ENCODE measurements at places on chromosomes 11 and 22.

DNA sequence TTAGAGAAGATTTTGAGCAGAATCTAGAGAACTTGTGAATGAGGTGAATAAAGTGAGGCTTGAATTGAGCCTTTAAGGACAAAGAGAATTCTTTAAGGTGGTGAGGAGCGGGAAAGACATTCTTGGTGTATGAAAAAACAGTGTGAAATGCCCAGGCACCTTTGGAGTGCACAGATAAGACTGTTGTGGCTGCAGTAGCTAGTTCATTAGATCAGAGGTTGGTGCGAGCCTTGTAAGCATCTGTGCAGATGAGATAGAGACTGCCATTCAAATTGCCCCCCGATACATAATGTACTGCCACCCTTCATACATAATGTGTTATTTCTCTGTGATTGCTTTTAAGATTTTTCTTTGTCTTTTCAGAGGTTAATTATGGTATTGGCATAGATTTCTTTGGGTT is 31.3 kb downstream of the ATXN10 start:
- no peak for DNase-seq

DNA sequence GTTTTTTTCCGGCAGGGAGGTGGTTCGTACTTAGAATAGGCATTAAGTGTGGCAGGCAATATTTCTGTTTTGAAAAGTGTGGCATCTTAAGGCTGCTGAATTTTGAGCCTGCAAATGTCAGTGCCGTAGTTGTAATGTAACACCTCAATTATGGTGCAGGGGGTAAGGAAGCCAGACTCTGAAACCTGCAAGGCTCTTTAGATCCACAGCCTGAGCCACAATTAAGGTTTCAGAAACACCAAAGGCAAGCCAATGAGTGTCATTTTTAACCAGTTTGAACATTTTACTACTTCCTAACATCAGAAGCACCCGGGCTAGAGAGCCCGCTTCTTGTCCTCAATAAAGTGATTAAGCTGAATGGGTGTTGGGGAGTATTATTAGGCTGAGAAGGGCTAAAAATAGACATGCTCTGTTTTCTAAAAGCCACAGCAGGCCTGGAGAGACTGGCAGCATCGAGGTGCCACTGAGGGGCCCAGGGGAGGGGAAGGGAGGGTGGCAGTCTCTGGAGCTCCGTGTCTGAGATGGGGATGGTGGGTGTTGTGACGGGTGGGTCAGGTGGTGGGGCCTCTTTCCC is 113.4 kb downstream of the ZBTB16 start:
- DNase-seq = no peak

DNA sequence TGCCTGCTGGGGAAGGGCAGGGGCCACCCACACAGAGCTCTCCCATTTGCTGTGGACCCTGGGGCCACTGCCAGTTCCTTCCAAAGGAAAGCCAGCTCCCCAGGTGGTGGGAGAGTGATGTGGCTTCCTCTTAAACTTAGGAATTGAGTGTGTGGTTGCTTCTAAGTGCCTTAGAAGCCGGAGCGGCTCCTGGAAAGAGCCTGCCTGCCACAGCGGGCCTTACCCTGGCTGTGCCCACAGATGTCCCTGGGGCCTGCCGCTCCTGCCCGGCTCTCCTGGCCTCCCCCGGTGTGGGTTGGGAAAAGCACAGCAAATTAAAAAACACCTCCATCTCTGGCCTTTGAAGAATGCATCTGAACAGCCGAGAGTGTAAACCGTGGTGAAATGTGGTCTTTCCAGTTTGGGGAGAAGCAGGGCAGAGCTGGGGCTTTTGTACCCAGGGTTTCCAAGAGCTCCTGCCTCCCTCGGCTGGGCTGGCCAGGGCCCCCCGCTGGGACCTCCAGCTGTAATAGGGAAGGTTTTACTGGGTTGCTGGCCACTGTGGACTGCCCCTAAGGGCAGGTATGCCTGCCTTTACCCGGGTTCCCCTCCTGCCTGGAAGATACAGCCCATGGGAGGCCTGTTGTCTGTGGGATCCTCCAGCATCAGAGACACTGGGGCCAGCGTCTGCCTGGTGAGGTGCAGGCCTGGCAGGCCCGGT is 30.2 kb downstream of the LRP5 start:
- DNase-seq = no peak

DNA sequence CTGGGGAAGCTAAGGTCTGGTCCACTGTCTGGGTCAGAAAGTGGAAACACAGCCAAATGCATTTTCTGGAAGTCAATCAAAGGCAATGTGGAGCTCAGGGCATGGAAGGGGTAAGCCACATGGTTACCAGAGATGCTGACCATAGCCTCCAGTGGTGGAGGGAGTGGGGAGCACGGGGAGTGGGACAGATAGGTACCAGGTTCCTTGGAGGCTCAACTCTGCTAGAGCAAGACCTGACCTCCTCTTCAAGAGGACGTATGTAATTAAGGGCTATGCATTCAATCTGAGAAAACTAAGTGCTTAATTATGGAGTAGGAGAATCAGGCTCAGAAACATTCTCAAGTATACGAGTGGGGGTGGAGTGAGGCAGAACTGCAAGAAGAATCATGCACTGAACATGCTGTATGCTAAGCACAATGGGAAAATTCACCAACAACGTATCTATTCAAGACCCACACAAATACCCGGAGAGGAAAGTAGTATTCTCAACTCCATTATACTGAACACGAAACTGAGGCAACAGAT is 65.2 kb upstream of the PHOX2A start:
- no peak for DNase-seq

DNA sequence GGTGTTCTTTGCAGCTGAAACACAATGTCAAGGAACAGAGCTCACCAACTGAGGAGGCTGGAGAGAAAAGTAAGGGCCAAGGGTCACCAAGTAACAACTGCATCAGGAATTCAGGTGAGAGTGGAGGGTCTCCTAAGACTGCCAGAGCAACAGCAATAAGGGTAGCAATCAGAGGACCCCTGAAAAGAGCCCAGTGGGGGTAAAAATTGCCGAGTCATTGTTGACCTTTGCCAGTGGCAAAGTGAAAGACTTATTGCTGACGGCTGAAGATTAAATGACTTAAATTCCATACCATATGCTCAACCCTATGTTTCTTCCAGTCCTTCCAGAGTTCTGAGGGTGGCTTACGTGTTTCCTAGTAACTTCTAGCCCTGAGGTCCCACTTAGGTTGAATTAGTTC is 51.9 kb upstream of the ARHGAP42 start:
- DNase-seq = no peak

DNA sequence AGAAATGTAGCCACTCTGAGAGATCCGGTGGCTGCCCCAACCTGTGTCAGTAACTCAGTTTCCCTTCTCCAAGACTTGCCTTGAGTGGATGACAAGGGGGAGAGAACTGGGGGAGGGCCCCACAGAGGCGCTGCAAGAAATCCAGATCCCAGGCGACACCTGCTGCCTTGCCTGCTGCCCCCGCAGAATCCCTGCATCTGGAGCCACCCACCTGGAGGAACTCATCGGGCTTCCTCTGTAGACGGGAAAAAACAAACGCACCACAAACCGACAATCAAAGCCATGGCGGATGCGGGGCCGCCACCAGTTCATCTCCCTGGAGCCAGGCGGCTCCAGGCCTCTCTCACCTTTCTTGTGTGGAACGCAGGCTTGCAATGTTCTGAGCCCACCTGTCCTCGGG is 40.2 kb downstream of the MACROD1 start:
- DNase-seq = no peak

DNA sequence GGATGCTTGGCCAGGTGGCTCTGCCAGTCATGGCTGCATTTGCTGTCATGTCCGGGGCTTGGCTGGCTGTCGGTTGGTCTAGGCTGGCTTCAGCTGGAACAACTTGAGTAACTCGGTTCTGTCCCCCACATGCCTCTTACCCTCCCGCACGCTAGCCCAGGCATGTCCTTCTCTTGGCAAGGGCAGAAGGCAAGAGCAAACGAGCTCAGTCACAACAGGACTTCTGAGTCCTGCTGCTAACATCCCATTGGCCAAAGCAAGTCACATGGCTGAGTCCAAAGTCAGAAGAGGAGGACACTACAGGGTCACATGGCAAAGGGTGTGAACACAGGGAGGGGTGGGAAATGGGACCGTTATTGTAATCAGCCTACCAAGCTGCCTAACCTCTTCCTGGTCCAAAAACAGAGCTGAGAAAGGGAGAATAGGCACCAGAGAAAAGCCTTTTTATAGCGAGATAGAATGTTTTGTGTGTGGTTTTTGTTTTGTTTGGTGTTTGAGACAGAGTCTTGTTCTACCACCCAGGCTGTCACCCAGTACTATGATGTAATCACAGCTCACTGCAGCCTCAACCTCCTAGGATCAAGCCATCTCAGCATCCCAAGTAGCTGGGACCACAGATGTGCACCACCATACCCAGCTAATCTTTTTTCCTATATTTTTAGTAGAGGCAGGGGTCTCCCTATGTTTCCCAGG is 81.9 kb downstream of the MN1 start:
- DNase-seq = peak; percentile 67

- no peak for DNase-seq
Measured at GRCh38 chr22:19187716-19188563, 9.4 kb upstream of the SLC25A1 start.

GRCh38 chr11:27573024-27573423 is 66.5 kb upstream of the LIN7C start:
- DNase-seq = peak; percentile 12

DNA sequence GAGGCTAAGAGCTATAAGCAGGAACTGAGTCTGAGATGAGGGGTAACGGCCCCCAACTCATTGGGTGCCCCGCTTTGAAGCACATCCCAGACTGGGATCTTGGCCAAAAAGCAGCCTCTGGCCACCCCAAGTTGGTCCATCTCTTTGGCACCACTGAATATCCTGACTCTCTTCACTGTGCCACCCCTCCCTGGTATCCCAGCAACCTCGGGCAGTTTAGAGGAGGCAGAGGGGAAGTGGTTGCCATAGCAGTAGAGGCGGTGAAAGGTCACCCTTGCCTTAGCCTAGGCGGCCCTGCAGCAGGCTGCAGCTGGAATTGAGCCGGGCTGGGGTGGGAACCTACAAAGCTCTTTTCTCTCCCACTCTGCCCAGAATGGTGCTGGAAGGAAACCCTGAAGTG is 1.1 kb downstream of the PELI3 start:
- DNase-seq = no peak

DNA sequence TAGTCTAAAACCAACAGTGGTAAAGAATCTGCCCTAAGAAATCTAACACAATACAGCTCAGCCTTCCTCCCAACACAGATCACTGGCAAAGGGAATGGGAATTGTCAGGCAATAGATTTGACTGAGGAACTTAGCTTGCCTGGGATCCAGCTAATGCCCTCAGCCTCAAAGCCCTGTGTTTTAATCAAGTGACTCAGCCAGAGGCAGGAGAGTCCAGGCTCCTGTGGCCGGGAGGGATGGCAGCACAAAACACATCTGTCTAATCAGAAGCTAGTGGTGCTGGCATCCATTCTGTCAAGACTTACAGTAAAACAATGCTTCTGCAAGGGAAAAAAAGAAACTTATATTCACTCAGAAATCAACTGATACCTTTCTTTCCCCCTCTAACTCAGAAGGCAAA is 5.6 kb downstream of the SYTL2 start:
- DNase-seq = peak; percentile 55

DNA sequence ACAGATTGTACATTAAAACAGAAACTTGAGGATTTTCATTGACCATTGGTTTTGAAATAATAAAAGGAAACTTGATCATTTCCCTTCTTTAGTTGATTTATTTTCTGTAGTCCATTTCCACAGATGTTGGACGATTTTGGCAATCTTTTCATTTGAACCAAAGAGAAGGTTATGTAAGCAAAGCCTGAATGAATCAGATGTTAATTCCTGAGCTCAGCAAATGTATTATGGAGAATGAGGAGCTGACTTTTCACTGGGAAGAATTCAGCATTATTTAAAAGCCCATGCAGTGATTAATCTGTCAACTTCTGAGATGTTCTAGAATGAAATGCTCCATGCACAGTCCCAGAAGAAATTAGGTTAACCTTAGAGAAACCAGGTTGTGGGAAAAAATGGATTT is 29.0 kb downstream of the ELMOD1 start:
- peak; percentile 38 for DNase-seq

- DNase-seq = peak; percentile 85
Measured at GRCh38 chr11:10298342-10298741, 4.3 kb upstream of the SBF2 start.

DNA sequence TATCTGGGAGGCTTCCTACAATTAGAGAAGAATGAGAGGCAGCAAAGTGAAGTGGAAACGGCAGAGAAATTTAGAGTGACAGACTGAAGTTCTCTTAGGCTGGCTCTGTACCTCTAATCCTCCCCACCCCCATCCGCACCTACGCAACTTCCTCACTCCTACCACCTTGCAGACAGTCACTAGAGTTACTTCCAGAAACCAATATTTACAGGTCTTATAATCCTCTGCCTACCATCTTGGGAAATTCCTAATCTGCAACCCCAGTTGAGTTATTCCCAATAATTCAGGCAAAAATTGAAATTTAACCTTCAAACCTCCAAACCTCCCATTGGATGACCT is 71.7 kb downstream of the PAK1 start:
- no peak for DNase-seq

- DNase-seq = no peak
Measured at GRCh38 chr22:37448516-37449127, 21.3 kb upstream of the ELFN2 start.

GRCh38 chr11:112902361-112903011 is 58.7 kb upstream of the NCAM1 start:
- no peak for DNase-seq

DNA sequence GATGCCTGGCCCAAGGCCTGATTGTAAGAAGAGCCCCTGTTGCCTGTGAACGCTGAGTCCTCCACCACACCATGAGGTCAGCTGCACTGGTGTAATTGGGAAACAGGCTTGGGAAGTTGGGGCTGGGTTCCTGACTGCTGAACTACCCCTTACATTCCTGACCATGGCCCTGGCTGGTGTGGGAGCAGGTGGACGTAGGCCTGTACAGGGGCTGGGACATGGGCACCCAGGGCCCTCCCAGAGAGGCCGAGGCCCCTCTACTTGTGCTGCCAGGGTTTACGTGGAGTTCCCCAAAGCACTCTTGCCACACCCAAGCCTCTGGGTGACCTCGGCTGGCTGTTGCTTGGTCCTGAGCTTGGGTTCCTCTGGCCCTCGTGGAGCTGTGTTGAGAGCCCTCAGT is 5.4 kb downstream of the RELT start:
- no peak for DNase-seq

GRCh38 chr22:47298017-47298785 is 535.8 kb downstream of the TBC1D22A start:
- DNase-seq = no peak

DNA sequence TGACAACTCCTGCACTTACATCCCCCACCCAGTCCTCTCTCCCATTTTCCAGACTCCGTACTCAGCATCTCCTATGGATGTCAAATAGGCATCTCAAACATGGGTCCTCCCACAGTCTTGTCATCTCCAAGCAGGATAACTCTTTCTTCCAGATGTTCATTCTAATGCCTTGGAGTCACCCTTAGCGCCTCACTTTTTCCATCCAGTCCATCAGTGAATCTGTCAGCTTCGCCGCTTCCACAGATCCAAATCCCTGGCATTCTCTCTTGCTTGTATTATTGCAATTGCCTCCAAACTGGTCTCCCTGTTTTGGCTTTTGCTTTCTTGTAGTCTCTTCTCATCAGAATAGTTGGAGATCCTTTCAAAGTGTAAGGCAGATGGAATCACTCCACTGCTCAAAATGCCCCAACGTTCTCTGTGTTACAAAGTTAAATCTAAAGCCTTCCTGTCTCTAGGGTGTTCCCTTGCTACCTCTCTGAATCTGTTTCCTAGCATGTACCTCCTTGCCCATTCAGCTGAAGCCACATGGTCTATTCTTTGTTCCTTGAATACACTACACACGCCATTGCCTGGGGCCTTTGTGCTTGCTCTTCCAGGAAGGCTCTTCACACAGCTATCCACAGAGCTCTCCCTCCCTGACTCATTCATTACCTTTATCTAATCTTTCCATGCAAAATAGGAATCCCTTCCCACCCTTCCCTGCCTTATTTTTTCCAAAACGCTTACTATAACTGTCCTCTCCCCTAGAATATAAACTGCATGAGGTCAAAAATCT is 64.8 kb downstream of the UBASH3B start:
- DNase-seq = no peak

- peak; percentile 49 for DNase-seq
Measured at GRCh38 chr22:26702906-26703830, 45.8 kb downstream of the MIAT start.
